ENCODE measurements at places on chromosomes 12 and 14.

GRCh38 chr12:132218527-132218875 lies 74.2 kb downstream of the NOC4L start:
- no peak for DNase-seq

GRCh38 chr14:39666386-39666785 lies 234.2 kb upstream of the FBXO33 start:
- DNase-seq: peak; percentile 11

DNA sequence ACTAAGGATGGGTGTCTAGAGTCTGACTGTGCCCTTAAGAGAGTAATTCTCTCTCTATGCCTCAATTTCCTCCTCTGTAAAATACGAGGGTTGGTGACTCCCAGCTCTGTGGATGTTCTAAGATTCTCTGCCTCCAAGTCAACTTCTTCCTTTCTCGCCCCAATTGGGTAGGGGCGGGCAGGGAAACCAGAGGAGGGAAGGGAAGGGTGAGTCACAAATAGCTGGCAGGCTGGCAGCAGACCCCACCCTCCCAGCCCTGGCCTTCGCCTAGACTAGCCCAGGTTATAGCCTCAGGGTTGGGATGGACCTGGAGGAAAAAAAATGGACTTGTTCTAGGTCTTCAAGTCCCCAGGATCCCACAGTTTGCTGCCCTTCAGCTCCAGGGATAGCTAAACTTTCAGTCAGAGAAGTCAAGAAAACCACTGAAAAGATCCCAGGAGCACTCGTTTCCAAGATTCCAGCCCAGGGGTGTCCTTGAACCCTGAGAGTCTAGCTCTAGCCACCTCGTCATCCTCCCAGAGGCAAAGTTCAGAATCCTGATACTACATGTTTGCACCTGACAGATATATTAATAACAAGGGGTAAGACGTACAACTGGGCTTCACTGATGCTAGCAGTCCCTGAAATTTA lies 2.3 kb downstream of the DGKA start:
- peak; percentile 32 for DNase-seq

- DNase-seq: no peak
These were observed 128.8 kb downstream of the NDUFA12 start for GRCh38 chr12:94874518-94875302.

DNA sequence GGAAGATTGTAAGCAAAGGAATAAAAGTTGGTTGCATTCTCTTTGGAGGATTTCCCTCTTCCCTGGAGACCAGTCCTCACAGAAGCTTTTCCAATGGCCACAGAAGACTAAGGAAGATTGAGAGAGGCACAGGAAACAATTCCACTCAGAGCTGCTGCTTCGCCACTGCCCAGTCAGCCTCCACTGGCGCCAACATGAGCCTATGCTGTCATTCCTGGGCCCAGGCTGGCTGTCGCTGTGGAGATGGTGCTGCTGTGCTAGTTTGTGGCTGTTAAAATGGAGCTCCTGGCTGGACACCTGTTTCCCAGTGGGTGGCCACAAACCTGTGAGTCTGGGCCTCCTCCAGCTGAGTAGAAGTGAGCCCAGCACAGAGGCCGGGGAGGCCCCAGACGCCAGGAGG lies 6.6 kb downstream of the P2RX7 start:
- no peak for DNase-seq

DNA sequence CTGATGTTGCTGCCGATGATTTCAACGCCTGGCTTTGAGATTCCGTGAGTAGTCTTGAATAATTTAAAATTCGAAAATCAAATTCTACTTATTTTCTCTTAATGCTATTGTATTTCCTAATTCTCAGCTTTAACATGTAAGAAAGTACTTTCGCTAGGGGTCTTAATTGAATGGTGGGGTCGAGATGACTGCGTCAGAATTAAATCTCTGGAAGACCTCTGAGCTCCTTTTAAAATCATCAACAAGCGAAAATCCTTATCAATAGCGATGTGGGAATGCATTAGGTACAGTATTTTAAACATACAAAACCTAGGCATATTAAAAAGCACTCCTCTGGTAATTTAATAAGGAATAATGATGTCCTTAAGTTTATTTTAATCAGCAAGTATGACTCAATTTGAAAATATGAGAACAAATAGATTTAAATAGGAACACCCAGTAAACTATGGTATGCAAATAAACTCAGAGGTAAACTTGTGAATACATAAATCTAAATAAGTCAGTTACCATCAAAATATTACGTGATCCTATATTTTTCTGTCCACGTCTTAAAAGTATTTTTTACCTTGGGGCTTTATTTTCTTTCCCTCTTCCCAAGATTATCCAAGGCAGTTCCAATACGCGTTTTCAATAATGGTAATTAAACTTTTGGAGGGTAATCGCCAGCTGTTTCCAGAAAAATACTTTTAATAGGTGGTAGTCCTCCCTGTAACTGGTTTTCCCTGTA lies 1.4 kb downstream of the FOXA1 start:
- DNase-seq: no peak

- peak; percentile 55 for DNase-seq
These were observed 5.2 kb downstream of the RITA1 start for GRCh38 chr12:113190761-113191160.

GRCh38 chr14:33617154-33617553 lies 333.7 kb downstream of the EGLN3 start:
- DNase-seq: peak; percentile 91

- no peak for DNase-seq
These were observed 2.2 kb downstream of the NUDT4 start for GRCh38 chr12:93379981-93380361.

- DNase-seq: peak; percentile 64
These were observed 34.3 kb upstream of the SLC38A1 start for GRCh38 chr12:46303039-46303666.

DNA sequence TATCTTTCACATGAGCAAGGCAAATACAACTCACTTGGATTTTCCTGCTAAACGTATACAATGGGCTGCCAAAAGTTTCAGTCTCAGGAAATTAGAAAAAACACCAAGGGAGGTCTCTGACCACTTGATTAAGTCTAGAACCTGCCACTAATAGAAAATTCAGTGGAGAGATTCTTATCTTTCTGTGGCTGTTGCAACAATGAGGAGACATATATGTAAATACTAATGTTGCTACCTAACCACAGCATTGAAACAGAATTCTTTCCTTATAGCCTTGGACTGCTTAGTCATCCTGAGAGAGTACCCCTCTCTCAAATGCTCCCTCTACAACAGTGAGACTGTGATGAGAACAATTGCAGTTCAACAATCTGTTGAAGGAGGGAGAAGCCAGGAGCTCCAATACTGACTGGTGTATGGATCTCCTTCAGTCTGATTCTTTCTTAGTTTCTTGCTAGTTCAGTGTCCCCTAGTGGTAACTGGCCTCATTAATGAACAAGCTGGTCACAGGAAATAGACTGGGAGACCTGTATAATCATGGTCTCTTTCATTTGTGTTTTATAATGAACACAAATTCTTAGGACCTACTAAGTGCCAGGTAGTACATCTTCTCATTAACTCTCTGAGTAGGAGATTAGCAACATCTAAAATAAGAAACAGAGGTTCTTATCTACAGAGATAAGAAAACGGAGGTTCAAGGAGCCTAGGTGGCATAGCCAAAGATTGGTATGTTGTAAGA lies 164.5 kb downstream of the SLC38A4 start:
- DNase-seq: peak; percentile 93

GRCh38 chr12:106179086-106179485 lies 40.3 kb upstream of the NUAK1 start:
- DNase-seq: peak; percentile 50

- DNase-seq: peak; percentile 95
These were observed 113.9 kb upstream of the DYRK2 start for GRCh38 chr12:67534681-67535080.

- DNase-seq: no peak
These were observed 326.2 kb upstream of the RGS6 start for GRCh38 chr14:71606064-71606463.

DNA sequence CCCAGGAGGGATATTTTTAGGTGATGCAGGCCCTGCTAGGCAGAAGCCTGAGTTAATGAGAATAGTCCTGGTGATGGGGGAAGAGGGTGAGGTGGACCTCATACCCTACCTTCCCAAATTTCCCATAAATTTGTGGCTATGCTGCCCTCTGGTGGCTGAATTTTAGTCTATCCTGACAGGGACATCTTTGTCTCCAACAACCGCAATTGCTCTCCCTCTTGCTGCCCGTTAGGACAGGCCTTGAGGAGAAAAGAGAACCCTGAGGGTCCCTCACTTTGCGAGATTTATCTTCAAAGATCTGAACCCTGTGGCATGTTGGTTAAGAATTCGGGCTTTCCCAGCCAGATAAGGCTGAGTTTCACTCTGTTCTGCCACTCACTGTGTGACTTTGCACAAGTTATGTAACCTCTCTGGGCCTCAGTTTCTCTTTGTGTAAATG lies 9.8 kb upstream of the ZNF385A start:
- peak; percentile 62 for DNase-seq

DNA sequence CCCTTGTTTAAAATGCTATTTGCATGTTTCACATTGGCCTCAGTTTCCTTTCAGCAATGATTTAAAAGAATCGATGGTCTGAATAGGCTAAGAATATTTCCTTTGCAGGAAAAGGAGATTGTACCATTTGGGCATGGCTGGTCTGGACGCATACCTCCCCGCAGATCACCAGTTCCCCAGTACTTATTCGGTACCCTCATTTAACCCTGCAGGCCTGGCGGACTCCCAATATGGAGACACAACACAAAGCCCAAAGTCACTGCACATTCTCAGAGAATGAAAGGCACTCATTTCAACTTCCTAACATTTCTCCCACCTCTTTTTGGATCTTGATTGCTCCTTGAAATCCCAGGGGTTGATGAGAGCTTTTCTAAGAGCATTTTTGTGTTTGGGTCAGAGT lies 152.9 kb downstream of the GCH1 start:
- no peak for DNase-seq

DNA sequence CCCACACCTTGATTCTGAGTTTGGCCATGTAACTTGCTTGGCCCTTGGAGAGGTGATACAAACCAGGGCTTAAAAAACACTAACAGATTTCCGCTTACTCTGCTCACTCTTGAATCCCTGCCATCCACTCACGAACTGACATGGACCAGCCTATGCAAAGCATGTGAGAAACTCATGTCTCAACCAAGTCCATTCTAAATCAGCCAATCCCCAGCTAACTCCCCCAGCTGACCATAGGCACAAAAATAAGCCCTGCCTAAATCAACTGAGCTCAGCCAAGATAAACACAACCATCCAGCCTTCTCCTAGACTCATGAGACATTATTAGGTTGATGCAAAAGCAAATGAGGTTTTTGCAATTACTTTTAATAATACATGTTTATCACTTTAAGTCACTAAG lies 353.9 kb upstream of the TBX3 start:
- peak; percentile 62 for DNase-seq

DNA sequence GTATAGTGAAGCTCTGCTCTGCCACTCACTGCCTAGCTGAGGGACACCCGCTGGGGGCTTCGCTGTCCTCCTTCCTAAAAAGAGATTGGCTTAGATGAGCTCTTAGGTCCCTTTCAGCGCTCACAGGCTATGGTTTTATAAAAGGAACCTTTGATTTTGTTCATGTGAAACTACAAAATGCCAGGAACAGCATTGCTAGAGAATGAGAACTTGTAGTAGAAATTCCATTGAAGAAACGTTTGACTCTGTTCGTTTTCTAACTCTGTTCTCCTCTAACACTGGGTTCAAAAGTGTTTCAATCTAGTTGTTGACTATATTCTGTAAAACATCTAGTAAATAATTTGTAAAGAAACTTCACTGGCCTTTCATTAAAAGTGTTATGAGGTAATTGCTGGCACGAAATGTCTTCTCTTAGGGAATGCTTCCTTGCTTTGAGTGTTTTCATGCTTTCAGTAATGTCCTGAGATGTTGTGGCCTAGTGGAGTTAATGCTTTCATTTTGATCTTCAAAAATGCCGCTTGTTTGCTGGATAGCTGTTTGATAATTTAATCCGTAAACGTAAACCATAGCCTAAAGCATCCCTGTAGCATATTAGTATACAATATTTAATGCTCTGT lies 1.6 kb downstream of the MARK3 start:
- DNase-seq: peak; percentile 38

DNA sequence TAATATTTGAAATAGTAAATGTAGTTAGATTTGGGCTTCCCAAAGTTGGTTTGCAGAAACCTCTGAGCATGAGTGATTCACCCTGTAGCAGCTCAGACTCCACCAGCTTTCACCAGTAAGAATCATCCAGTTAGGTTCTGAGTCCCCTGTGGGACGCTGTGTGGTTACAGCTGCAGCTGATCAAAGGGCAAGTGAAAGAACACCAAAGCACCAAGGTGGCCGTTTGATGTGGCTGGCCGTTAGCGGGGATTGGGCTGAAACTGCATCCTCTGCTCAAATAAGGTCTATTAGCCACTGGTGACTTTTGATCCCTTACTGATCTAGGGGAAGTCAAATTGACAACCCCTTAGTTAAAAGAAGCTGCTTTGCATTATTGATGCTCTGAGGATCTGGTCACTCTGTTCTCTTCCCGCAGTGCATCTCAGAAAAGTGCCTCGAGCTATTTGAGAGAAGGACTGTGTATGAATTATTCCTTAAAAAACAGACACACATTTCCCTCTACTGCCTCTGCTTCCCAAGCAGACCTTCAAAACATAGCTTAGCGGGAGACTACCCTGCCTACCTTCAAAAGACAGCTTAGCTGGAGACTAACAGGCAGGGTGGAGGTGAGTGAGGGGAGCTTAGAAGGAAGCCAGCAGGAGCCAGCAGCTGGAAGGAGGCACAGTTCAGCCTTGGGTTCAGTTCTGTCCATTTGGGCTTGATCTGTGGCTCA lies 3.7 kb downstream of the ABHD12B start:
- peak; percentile 70 for DNase-seq

Data from fibroblast of mammary gland (primary cell).